AG04449 (cell line): ENCODE measurements at places on chromosomes 16 and 17.

DNA sequence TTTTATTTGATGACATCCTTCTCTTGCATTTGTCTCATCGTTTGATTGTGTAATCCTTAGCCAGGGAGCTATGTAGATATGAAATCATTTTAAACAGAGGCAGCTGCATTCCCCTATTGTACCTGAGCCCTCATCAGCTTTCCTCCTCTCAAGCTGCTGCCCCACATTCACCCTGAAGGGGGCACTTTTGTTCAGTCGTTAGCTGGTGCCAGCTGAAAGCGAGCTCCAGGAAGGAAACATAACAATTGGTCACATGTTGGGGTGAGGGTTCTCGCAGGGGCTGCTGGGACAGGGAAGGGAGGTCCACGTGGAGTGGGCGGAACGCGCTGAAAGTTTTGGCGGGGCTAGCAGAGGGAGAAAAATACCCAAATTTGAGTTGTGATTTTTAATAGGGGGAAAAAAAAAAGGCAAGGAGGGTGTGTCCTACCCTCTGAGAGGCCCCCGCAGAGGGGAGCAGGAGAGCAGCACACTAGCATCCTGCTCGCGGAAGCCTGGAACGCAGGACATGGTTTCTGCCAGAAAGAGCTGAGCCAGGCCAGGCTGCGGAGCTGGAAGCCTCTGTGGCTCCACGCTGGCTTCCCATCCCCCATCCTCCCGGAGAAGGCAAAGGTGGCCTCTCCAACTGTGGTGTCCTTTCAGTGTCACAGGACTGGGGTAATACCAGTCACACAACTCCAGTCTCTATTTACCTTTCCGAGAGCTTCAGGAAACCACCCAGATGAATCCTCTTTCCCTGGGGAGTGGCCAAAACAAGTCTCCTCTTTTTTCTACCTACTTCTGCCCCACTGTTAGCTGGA lies 8.5 kb upstream of the MSL1 start:
- DNase-seq: peak; percentile 77

- no peak for DNase-seq
Measured at GRCh38 chr17:39327109-39327508, 74.3 kb downstream of the FBXL20 start.

DNA sequence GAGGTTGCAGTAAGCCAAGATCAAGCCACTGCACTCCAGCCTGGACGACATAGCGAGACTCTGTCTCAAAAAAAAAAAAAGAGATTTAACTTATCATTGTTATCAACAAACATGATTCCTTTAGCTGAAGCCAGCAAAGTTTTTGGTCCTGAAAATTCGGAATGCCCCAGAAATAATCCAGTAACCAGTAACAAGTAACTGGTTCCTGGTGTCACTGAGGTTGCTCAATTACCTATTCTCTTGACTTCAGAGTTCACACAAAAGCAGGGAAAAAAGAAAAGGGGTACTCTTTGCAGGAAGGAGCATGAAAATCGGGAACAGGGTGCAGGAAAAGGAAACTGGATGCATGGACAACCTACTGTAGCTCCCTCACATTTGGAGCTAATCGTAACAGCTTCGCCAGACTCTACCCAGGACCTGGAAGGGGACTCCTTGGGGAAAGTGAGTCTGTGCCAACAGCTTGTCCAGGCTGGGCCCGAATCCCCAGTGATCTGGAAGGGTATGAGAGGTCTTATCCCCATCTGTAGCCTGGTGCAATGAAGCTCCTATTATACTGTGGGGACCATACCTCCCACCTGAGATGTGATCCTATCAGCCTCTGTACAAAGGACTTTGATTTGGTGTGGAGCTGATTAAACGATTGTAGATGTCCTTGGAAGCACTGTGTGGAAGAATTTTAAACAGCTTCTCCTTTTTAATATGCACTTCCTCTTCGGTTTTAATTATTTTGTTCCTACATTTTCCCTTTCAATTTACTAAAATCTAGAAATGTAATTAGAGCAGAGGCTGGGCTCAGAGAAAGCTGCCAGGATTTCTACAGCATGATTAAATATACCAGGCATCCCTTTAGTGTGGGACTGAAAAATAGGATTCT lies 3.4 kb upstream of the SPOP start:
- no peak for DNase-seq

DNA sequence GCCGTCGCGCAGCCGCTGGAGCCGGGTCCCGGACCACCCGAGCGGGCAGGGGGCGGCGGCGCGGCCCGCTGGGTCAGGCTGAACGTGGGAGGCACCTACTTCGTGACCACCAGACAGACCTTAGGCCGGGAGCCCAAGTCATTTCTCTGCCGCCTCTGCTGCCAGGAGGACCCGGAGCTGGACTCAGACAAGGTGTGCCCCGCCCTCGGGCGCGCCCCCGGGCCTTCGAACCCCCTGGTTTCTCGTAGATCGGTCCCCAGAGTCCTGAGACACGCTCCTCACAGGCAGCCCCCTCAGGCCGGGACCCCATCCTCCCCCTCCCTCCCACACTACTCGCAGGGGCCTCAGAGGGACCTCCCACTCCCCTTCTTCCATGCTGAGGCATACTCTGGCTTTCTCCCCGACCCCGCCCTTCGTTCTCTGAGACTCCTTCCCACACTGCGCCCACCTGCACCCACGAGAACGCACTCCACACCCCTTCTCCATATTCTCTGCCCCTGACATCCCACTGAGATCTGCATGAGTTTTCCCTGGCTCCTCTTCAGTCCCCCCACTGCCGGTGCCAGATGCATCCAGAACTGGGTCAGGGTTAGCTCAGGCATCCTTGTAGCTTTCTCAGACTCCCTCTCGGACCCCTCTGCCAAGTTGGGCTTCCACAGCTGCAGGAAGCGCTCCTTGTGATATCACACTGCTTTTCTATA lies 523 bp downstream of the KCTD2 start:
- no peak for DNase-seq

- no peak for DNase-seq
Measured at GRCh38 chr16:88591577-88592021, 21.4 kb downstream of the ZC3H18 start.

GRCh38 chr17:34436607-34437006 lies 73.6 kb upstream of the CCL1 start:
- DNase-seq: no peak

- DNase-seq: no peak
Measured at GRCh38 chr17:70268383-70268782, 99.1 kb downstream of the KCNJ2 start.

DNA sequence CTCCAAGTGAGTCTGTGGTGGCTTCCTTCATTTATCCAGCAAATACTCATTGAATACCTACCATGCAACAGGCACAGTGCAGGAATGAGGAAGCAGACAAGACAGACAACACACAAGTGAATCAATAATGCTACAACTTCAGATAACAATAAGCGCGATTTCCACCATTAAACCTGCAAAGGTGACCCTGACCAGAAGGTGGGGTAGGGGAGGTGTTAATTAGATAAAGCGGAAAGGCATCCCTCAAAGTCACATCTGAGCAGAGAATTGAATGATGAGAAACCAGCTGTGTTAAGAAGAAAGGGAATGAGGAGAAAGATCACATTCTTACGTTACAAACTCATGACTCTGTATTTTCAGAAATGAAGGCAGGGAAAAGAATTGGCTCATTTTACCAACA lies 26.3 kb downstream of the ZZEF1 start:
- DNase-seq: no peak

DNA sequence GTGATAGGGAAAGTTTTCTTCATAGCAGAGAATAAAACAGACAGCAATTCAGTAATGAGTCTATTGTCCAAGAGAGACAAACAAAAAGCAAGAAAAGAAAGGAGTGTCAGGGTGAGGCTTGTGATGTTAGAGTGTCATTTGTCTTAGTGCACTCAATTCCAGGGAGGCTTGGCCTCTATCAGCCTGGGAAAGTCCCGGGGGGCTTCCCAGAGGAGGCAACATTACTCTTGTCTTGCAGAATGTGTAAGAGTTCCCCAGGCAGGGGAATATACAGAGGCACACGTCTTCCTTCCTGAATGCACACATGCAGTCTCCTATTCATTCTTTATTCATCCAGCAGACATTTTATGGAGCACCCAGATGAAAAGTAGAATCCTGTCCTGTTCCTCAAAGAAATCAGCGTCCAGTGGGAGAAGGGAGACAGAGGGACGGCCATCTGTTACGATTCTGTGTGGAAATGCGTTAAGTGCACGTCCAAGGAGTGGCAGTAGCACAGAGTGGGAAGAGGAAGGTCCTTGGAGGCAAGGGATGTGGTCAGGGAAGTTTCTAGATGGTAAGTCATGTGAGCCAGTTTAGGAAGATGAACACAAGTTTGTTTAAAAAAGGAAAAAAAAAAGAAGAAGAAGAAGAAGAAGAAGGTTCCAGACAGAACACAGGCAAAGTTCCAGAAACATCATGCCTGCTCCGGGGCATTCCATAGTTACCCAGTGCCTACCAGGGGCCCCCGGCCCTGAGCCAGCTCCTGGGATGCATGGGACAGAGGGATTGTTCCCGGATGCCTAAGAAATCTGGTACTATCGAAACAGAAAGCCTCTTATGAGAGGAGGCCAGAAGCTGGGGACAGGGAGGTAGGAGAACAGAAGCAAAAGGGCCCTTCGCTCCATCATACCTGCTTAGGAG lies 21.1 kb downstream of the CACNG4 start:
- DNase-seq: no peak

GRCh38 chr16:1454561-1454960 lies 10.2 kb upstream of the CCDC154 start:
- DNase-seq: no peak

DNA sequence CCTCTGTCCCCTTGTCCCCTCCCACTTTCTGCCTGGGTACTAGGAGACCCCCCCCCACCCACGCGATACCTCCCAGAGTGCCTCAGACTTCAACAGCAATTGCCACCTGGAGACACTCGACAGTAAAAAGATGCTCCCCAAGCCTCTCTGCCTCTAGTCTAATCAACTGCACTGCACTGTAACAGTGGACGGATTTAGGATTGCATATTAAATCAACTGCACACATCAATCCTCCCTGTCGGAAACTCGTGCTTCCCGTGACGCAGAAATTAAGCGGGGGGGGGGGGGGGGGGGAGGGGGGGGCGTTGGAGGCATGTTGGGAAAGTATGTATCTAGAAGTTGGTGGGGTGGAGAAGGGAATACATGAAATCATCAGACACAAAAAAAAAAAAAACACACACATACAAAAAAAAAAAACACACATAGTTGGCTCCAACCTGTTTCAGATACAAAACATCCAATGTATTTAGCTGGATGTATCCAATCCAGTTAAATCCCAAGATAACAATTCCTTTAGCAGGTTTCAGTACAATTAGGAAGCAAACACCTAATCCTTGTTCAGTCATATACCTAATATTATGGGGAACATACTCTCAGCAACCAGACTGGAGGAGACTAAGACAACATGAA lies 29.7 kb downstream of the FAM222B start:
- DNase-seq: no peak

DNA sequence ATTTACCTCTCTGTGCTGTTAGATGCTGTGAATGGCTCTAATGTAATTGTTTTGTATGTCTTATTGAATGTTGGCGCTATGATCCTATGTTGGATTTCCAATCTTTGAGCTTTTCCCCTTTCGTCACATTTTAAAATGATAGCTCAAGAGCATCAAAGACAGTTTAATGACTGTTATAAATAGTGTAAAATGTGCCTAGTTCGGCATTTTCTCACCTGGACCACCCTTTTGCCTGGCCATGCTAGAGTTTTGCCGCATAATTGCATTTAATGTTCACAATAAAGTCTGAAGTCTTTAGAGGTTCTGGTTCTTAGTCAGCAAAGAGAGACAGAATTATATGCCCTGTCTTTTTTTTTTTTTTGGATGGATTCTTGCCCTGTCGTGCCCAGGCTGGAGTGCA lies 155.2 kb downstream of the SNX29 start:
- DNase-seq: no peak

- no peak for DNase-seq
Measured at GRCh38 chr17:17813055-17813724, 23.6 kb downstream of the SREBF1 start.

GRCh38 chr17:50147841-50148225 lies 2.6 kb downstream of the PPP1R9B start:
- DNase-seq: no peak

DNA sequence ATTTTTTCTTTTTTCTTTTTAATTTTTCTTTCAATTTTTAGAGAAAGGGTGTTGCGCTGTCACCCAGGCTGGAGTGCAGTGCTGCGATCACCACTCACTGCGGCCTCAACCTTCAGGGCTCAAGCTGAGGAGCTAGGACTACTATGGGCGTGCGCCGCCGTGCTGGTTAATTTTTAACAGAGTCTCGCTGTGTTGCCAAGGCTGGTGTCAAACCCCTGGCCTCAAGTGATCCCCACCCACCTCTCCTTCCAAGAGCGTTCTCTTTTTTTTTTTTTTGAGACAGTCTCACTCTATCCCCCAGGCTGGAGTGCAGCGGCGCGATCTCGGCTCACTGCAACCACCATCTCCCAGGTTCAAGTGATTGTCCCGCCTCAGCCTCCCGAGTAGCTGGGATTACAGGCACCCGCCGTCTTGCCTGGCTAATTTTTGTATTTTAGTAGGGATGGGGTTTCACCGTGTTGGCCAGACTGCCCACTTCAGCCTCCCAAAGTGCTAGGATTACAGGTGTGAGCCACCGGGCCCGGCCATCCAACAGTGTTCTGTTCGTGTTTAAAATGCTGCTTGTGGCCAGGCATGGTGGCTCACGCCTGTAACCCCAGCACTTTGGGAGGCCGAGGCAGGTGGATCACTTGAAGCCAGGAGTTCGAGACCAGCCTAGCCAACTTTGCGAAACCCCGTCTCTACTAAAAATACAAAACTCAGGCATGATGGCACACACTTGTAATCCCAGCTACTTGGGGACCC lies 14.5 kb upstream of the RPL13 start:
- no peak for DNase-seq

DNA sequence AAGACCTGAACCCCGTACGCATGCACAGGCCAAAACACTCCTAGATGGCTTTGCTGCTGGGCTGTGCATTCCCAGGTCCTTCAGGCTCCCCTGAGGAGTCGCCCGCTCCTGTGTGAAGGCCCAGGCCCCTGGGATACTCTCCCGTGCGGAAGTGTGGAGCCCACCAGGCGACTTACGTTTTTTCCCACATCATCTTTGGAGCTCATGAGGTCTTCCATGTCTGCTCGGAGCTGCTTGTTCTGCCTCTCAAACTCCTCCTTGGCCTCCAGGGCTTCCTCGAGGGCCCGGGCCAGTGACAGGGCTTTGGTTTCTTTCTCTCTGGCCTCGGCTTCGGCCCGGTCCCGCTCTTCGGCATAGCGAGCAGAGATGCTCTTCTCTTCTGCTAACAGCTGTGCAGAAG lies 56.4 kb downstream of the NDEL1 start:
- no peak for DNase-seq

DNA sequence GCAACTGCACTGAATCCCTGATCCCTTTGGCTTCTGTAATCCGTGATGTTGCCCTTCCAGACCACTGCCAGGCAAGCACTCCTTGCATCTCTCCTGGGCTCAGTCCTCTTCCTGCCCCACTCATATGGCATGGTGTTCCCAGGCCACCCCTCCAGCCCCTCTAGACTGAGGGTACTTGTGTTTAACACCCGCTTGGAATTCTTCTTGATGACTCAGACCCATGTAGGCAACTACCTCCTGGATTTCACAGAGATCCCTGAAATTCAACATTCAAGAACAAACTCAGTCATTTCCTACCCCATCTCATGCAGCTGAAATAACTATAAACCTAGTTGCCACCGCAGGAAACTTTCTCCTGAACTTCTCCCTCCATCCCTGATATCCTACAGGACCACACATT lies 541.9 kb upstream of the CDH11 start:
- DNase-seq: no peak

- no peak for DNase-seq
Measured at GRCh38 chr17:57782062-57782490, 37.0 kb upstream of the CCDC182 start.
